MM.1S (cell line): ENCODE measurements at places on chromosomes 6 and 20.
A peak's percentile ranks its signal among the peaks of the same experiment; 100 is the strongest.

- no peak for DNase-seq
- H3K36me3 ChIP-seq, result no peaks in the 10 kb centered on the region
- H3K27me3 ChIP-seq, result no peaks in the 10 kb centered on the region
- H3K4me3 ChIP-seq, result no peak overlapping the region
- H3K27ac ChIP-seq, result no peak overlapping the region
Measured at GRCh38 chr6:112184951-112185350, 69.4 kb downstream of the LAMA4 start.

- H3K36me3 ChIP-seq, result no peaks in the 10 kb centered on the region
- peaks cover 47% of the 10 kb centered on the region for H3K27me3 ChIP-seq
- no peaks in the 10 kb centered on the region for H3K4me1 ChIP-seq
- no peak overlapping the region for H3K27ac ChIP-seq
- H3K4me3 ChIP-seq, result no peak overlapping the region
- no peak for DNase-seq
Measured at GRCh38 chr6:33996120-33996475, 149.8 kb downstream of the GRM4 start.

GRCh38 chr6:135073756-135074393 is 19.3 kb upstream of the HBS1L start:
- DNase-seq, result no peak
- no peak overlapping the region for H3K27ac ChIP-seq
- no peak overlapping the region for H3K4me3 ChIP-seq
- no peaks in the 10 kb centered on the region for H3K27me3 ChIP-seq
- no peaks in the 10 kb centered on the region for H3K36me3 ChIP-seq

- H3K4me1 ChIP-seq, result no peaks in the 10 kb centered on the region
- no peaks in the 10 kb centered on the region for H3K27me3 ChIP-seq
- H3K27ac ChIP-seq, result no peak overlapping the region
- no peak for DNase-seq
- H3K4me3 ChIP-seq, result no peak overlapping the region
Measured at GRCh38 chr6:154579485-154579884, 69.0 kb upstream of the CNKSR3 start.

DNA sequence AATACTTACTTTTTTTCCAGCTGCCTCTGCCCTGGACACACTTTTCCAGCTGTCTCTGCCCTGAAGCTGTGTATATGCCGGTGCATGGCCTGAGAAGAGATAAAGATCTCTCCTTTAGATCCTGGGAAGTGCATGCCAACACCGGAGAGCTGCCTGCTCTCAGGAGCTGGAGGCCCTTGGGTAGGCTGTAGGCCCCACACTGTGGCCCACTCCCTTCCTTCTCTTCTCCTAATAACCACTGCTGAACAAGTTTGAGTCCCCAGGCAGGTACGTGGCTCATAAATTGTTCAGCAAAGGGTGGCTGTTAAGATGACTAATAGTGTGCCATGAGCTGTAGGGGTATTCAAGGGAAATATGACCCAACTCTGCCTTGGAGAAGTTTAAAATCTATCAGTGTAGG is 102.5 kb downstream of the CD24 start:
- H3K27ac ChIP-seq, result no peak overlapping the region
- no peaks in the 10 kb centered on the region for H3K27me3 ChIP-seq

DNA sequence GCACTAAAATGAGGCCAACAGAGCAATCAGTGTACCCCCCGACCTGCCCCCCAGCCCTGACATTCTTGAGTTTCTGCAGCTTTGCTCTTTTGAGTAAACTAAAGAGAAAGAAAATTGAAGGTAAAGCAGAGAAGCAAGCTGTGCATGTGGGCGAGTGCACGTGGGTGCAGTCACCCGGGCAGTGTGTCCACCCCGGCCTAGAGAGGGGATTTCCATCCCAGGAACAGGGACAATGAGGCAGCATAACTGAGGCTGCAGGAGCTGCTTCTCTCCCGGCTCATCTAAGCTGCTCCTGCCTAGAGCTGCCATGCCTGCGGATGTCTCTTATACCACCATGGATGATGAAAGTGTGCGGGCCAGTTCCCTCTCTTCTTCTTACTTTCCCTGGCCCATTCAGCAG is 16.8 kb downstream of the CASS4 start:
- H3K4me1 ChIP-seq, result no peaks in the 10 kb centered on the region
- no peak overlapping the region for H3K27ac ChIP-seq
- no peak overlapping the region for H3K4me3 ChIP-seq
- no peaks in the 10 kb centered on the region for H3K36me3 ChIP-seq

DNA sequence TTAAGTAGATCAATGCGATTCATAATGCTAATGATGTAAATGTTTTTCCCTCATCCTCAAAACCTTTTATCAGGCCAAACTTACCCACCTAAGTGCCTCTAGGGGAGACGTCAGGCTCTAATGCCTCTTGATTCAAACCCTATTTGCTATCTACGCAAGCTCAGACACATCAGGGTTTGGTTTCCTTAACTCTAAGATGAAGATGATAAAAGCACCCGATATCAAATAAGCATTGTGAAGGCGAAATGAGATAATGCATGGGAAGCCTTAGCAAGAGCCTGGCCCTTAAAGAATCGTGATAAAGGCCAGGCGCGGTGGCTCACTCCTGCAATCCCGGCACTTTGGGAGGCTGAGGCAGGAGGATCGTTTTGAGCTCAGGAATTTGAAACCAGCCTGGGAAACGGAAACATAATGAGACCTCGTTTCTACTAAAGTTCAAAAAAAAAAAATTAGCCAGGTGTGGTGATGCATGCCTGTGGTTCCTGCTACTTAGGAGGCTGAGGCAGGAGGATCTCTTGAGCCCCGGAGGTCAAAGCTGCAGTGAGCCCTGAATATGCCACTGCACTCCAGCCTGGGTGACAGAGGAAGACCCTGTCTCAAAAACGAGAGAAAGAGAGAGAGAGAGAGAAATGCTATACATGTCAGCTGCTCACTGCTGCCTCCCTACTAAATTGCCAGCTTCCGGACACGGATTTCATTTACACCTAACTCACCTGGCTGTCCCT is 13.5 kb downstream of the CNKSR3 start:
- no peaks in the 10 kb centered on the region for H3K36me3 ChIP-seq
- H3K27me3 ChIP-seq, result no peaks in the 10 kb centered on the region
- H3K4me3 ChIP-seq, result no peak overlapping the region
- no peak for DNase-seq
- H3K4me1 ChIP-seq, result no peaks in the 10 kb centered on the region

DNA sequence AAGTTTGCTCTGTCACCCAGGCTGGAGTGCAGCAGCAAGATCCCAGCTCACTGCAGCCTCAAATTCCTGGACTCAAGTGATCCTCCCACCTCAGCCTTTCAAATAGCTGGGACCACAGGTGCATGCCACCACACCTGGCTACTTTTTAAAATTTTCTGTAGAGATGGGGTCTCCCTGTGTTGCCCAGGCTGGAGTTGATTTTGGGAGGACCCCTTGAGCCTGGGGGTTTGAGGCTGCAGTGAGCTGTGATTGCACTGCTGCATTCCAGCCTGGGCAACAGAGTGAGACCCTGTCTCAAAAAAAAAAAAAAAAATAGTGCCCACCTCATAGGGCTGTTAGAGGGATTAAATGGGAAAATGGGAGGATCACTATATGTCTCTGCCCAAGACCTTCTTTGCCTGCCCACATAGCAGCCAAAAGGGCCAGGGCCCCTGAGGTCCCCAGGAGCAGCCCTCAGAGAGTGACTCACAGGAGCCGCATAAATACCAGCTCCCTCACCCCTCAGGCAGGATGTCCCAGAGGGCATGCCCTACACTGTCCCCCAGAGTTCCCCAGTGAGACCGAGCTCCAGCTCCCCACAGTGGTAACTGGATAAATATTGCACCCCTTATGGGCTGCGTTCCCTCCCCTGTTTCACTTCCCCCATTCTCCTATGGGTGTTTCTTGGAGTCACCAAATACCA is 11.7 kb upstream of the MDGA1 start:
- no peak overlapping the region for H3K4me3 ChIP-seq
- H3K27me3 ChIP-seq, result no peaks in the 10 kb centered on the region
- H3K27ac ChIP-seq, result no peak overlapping the region
- H3K36me3 ChIP-seq, result no peaks in the 10 kb centered on the region
- no peak for DNase-seq

GRCh38 chr20:35443003-35443402 is 5.0 kb upstream of the GDF5 start:
- H3K27ac ChIP-seq, result no peak overlapping the region
- H3K36me3 ChIP-seq, result no peaks in the 10 kb centered on the region
- H3K4me3 ChIP-seq, result no peak overlapping the region
- DNase-seq, result no peak
- H3K4me1 ChIP-seq, result no peaks in the 10 kb centered on the region
- H3K27me3 ChIP-seq, result 0 out of 2 replicates have a peak, but pooled peaks cover 4% of the 10 kb centered on the region

GRCh38 chr6:22598339-22598738 is 29.0 kb downstream of the HDGFL1 start:
- DNase-seq, result no peak
- no peaks in the 10 kb centered on the region for H3K36me3 ChIP-seq
- H3K27me3 ChIP-seq, result no peaks in the 10 kb centered on the region

GRCh38 chr20:45254383-45255262 is at the start of gene SLPI:
Gene SLPI, minus strand, starts transcription at chr20:45254564. Its CDS starts 21 bp downstream, at chr20:45254543.
- peaks cover 15% of the 10 kb centered on the region for H3K4me1 ChIP-seq
- no peaks in the 10 kb centered on the region for H3K36me3 ChIP-seq
- H3K27me3 ChIP-seq, result no peaks in the 10 kb centered on the region
- H3K27ac ChIP-seq, result 0 out of 2 replicates have a peak within 1 kb of the TSS, but pooled peaks have one; percentile 4
- DNase-seq, result peak; percentile 60
- H3K4me3 ChIP-seq, result no peak within 1 kb of the TSS

DNA sequence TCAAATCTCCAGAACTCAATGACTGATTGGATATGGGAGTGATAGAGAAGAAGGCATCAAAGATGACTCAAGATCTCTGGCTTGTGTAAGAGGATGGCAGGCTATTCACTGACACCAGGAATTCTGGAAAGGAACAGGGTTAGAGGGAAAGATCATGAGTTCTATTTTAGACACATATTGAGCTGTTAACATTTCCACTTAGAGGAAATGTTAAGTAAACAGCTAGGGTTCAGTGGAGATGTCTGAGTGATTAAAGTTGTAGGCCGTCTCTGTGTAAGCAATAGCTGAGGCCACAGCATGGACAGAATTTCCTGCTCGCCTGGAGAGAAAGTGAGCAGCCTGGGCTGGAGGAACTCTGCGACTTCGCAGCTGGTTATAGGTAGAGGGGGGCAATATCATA is 21.0 kb downstream of the ZC3H12D start:
- 0 out of 2 replicates have a peak, but pooled peaks cover 5% of the 10 kb centered on the region for H3K4me1 ChIP-seq
- H3K27ac ChIP-seq, result no peak overlapping the region
- H3K4me3 ChIP-seq, result no peak overlapping the region
- no peak for DNase-seq

GRCh38 chr20:24978513-24978912 is 14.0 kb downstream of the APMAP start:
- no peak for DNase-seq
- no peak overlapping the region for H3K4me3 ChIP-seq
- H3K27ac ChIP-seq, result no peak overlapping the region
- no peaks in the 10 kb centered on the region for H3K4me1 ChIP-seq
- no peaks in the 10 kb centered on the region for H3K27me3 ChIP-seq

DNA sequence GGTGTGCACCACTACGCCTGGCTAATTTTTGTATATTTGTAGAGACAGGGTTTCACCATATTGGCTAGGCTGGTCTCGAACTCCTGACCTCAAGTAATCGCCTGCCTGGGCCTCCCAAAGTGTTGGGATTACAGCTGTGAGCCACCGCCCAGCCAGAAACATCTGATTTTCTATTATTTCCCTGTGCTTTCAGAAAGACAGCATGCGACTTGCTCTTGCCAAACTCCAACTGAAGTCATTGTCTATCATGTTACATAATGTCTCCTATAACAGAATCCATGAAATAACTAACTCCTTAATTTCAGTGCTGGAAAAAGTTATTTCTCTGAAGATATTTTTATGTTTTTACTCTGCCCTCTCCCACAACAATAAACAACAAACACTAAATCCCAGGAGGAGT is 8.5 kb downstream of the RMND1 start:
- no peaks in the 10 kb centered on the region for H3K27me3 ChIP-seq
- no peaks in the 10 kb centered on the region for H3K36me3 ChIP-seq
- DNase-seq, result no peak
- H3K4me3 ChIP-seq, result no peak overlapping the region

GRCh38 chr20:61755971-61756845 is 309.5 kb downstream of the TAF4 start:
- DNase-seq, result no peak
- no peaks in the 10 kb centered on the region for H3K36me3 ChIP-seq
- no peaks in the 10 kb centered on the region for H3K4me1 ChIP-seq
- no peak overlapping the region for H3K27ac ChIP-seq

GRCh38 chr20:9093218-9093957 is 24.5 kb downstream of the PLCB4 start:
- H3K36me3 ChIP-seq, result no peaks in the 10 kb centered on the region
- H3K4me1 ChIP-seq, result no peaks in the 10 kb centered on the region
- no peak overlapping the region for H3K27ac ChIP-seq
- no peak for DNase-seq

DNA sequence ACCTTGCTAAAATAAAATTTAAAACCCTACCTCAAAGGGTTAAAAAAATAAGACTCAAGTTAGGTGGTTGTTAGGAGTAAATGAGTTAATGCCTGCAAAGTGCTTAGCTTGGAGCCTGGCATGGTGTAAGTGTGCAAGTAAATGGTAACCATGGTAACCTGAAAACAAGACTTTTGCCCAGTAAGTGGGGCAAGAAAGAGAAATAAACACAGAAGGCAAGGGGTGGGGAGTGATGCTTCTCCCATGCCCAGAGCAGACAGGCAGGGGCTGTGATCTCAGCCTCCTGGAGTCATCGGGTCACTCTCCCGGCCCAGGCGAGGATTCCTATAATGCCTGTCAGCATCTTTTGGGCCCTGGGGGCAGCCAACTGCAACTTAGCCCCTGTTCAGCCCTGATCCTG is 59.2 kb upstream of the SLC32A1 start:
- H3K4me1 ChIP-seq, result no peaks in the 10 kb centered on the region
- peaks cover 38% of the 10 kb centered on the region; the same call in 1 of the 2 replicates for H3K27me3 ChIP-seq
- DNase-seq, result no peak

DNA sequence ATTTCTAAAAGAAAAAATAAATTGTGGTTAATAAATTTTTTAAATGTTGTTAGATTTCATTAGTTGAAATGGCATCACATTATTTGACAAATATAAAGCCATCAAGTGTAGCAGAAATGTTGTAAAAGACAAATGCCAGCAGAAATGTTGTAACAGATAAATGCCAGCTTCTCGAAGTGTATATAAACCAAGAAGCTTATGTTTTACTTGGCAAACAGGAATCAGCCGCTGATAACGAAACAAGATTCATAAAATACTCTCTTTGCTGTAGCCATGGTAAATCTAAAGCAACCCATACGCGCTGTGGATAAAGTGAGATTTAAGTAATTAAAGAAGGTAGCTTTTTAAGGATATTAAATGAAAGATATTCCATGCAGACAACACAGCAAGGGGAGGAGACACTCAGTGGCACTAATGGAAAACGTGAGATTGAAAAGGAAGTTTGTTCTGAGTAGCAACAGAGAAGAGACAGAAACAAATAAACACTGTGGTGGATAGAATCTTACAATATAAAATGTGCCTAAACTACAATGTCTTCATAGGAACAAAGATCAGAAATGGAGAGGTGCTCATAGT is 29.6 kb downstream of the BTBD9 start:
- DNase-seq, result no peak
- no peaks in the 10 kb centered on the region for H3K36me3 ChIP-seq
- no peak overlapping the region for H3K27ac ChIP-seq
- H3K4me1 ChIP-seq, result no peaks in the 10 kb centered on the region
